ENCODE measurements at places on chromosomes 6 and 20. TPM values are rescaled to one million over a fixed set of nuclear protein-coding genes. Genes with fewer than 3 reads are reported as not detected.

Gene PHACTR1
- 13.2 TPM for total RNA-seq

Gene SOX4
- total RNA-seq, result 24.6 TPM

DNA sequence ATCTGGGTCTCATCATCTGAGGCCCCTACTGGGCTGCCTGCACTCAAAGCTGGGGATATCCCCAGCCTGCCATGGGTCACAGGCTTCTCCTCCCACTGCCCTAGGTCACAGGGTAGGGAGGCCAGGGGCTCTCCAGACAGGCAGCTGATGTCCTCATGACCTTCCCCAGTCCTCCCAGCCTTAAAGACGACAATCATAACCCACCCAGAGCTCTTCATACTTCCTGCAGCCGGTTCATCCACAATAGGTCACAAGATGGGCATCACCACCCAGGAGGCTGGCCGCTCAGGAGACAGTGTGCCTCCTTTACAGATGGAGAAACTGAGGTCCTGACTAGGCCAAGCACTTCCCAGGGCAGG is 15.2 kb downstream of the TFEB start:
- DNase-seq, result no peak

DNA sequence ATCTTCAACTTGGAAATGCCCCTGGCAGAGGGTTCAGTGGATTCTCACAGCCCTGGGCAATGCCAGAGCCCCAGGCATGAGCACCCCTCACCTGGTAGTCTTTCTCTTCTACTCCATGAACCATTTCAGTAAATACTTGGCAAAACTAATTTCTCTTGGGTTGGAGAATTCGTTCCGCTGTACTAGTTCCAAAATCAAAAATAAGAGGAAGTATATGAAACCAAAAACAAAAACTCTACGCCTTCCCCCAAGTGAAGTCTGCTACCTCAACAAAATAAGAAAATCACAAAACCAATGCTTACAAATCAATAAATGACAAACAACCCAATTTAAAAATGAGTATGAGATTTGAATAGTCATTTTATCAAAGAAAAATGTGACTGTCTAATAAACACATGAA is 12.6 kb downstream of the GFOD1 start:
- no peak for DNase-seq

DNA sequence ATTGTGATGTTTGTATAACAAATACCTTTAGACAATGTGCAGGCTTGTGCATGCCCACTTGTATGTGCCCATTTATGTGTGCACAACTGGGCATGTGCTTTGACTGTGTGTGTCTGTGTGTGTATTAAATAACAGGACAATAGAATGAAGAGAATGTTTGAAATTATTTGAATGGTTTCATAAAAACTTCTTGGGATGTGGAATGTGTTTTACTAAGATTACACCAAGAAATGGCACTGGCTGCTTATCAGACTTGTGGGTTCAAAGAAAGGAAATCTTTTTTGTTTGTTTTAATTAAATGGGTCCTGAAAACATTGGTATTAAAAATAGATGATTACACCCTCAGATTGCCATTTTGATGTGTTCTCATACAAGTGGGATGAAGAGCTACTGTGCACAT is 191.6 kb upstream of the CCN2 start:
- no peak for DNase-seq

GRCh38 chr6:144361016-144361415 is 75.9 kb downstream of the UTRN start:
- DNase-seq, result no peak

DNA sequence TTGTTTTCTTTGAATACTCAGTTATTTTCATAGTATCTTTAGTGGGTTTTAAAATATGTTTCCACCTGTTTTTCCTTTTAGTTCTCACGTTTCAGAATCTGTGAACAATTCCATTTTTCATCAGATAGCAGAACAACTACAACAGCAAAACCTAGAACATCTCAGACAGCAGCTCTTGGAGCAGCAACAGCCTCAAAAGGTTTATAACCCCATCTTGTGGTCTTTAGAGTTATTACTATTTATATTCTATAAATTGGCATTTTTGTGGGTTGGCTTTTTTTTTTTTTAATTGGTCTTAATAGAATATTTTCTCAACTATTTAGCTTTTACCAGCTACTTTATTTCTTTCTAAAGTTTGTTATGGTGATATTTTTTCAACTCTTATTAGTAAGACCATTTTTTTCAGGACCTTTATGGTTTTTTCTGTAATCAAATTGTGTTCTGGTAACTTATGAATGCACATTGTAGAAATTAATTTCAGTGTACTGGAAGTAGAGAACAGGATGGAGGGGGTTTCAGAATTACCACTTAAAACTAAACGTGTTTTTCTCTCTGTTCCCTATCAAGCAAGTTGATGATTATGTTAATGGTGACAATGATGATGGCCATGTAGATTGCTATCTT is 72.2 kb downstream of the SCAF8 start:
- peak; percentile 13 for DNase-seq
